Stimulated activated CD8-positive, alpha-beta memory T cell treated with anti-CD3 and anti-CD28 coated beads, Interleukin-15, amount 100 ng/mL, for 48 hours (primary cell): ENCODE measurements at places on chromosomes 5 and 9.
A peak's percentile ranks its signal among the peaks of the same experiment; 100 is the strongest.

DNA sequence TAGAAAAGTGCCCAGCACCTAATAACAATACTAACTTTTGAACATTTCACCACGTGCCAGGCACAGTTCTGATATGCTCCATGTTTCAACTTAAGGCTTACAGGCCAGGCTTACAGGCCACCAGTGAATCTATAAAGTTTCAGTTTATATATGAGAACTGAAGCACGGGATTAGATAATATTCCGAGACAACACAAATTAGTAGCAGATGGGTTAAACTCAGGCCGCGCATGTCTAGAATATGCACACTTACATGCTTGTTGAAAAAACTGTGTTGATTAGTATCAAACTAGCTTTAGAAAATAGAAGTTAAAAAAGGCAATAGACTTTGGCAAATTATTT lies 587.9 kb downstream of the MTRR start:
- DNase-seq = no peak

- DNase-seq = no peak
These were observed 33.4 kb upstream of the PCA3 start for GRCh38 chr9:76730801-76731200.

- no peak for DNase-seq
These were observed 5.3 kb downstream of the ABO start for GRCh38 chr9:133269537-133270362.

DNA sequence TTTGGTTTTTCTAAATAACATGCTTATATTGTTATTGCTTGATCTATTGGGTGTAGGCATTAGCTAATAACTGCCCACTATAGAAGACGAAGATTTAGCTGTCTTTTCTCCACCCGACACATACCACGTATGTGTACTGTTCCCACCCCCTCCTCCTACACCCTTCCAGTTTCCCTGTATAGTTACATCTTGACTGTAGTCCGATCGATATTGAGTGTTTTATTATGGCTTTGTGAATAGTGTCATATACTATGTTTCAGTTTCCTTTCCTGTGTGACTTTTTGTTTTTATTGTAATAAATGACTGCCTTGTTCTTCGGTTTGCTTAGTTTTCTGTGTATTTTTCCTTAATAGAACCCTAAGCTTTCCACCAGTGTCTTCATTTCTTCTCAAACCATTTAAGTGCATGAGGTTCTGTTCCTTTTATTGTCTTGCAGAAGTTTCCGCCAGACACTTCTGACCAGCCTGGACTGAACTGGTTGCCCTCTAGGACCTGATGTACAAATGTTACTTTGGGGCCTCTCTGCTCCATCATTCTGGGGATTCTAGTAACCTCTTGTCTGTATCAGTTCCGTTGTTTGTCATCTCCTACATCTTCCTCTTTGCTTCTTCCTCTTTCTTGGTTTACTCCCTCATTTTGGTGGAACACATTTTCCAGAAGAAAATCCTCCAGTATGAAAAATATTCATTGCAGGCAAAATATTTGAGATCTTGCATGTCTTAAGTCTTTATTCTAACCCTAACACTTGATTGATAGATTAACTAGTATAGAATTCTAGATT lies 61.8 kb downstream of the PRKACG start:
- DNase-seq = no peak

GRCh38 chr5:154143211-154143641 lies 47.3 kb upstream of the GALNT10 start:
- DNase-seq = no peak

- DNase-seq = no peak
These were observed 265.2 kb upstream of the RASA1 start for GRCh38 chr5:87002485-87002884.

GRCh38 chr5:1654786-1655495 lies 131.2 kb upstream of the LPCAT1 start:
- DNase-seq = no peak

DNA sequence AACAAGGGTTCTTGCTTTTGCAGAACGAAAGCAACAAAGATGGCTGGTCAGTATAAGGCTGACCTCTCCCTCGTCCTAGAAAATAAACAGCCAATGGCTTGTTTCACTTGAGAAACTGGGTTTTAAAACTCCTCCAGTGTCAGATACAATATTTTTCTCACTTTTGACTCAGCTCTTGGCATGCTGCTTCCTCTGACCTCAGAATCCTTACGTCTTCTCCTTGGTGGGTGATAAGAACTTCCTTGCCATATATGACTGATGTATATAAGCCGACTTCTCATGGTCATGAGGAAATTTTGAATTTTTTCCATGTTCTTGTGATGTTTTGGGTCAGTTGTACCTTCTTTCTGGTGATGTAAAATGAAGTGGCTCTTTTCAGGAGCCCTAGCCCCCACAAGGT lies 3.8 kb downstream of the ZNF618 start:
- DNase-seq = no peak

DNA sequence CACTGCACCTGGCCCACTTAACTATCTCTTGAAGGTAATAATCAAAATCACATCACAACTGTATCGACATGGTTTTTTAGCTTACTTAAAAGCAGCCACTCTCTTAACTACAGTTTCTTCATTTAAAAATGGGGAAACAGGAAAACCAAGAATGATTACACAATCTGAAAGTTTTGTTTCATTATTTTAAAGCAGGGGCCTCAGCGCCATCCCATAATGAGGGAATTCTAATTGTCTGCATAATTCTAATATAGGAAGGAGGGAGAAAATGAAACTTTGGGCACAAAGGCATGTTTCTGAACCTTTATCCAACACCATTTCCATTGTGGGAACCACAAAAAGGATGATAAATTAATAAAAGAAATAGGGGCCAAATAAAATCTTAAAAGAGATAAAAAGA lies 7.6 kb downstream of the HACD4 start:
- DNase-seq = no peak

DNA sequence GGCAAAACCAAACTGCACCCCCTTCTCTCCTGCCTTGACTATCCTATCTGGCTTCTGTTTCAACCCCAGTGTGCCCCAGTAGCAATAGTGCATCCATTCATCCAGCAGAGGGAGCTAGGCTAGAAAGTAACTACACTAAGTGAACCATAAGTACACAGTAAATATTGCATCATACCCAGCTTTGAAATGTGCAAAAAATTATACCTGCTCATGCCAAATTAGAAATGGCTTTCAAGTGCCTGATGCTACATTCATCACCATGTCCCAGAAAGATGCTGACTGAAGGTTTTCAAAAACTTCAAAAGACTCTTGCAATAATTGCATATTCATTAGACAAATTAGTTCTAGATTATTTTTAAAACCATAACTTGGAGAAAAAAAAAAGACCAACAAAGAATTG lies 153.5 kb downstream of the PRELID2 start:
- no peak for DNase-seq

- DNase-seq = no peak
These were observed 37.5 kb downstream of the RETREG1 start for GRCh38 chr5:16579142-16579847.

- peak; percentile 31 for DNase-seq
These were observed 62.5 kb downstream of the CYFIP2 start for GRCh38 chr5:157328277-157328912.

- DNase-seq = no peak
These were observed 37.6 kb downstream of the PAM start for GRCh38 chr5:102792705-102793104.

DNA sequence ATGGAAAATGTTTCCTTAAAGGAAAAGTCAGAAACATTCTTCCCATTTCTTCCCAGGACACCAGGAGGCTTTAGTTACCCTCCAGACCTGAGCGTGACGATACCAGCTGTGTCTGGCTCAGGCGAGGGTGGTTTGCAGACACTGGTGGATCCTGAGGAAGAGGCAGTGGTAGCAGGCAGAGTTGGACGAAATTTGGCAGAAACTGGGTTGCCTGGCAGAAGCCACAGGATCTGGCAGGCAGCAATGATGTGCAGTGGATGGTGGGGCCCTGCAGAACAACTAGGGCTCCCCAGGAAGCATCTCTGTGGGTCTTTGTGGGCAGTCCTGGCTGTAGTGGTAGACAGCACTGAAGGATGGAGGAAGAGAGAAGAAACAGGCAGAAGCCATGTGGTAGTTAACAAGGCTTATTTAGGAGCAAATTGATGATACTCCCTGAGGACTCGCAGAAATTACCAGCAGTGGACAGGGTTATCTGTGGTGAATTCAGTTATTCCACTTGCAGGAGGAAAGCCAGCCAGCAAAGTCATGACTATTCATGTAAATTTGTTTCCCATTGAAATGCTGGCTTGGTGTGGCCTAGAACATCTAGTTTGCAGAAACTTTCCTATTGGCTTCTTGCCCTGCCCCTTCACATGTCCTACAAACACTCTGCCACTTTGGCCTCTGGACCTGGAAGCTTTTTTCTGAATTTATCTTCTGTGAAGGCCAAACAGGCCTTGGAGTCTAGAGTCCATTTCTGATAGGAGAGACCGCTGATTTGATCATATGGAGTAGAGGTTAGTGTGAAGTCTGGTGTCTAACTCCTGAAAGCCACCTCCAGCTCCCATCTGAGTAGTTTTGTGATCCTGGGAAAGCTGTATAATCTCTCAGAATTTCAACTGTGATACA lies 212.0 kb downstream of the DMRT2 start:
- DNase-seq = no peak

DNA sequence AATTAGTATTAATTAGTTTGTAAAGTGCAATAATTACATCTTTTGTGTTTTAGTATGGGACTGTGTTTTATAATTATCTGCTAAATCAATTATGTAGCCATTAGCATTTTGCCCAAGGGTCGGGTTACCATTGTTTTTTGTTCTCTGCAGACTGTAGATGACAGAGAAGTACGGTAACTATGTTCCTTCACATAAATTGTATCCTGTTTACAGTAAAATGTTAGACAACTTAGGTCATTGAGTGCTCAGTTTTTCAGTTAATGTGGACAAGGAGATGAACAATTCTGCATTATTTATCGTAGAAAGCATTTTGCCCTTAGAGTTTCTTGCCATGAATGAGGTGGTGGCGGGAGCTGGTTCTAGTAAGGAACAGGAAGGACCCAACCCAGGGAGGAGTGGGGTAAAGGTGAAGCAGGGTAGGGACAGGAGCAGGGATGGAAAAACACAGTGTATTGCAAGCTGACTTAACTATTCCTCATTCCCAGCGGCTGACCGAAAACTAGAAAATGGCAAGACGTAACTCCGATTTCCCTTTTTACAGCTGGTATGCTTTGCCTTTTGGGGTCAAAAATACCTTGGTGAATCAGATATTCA lies 243.7 kb upstream of the SLC24A2 start:
- DNase-seq = no peak

DNA sequence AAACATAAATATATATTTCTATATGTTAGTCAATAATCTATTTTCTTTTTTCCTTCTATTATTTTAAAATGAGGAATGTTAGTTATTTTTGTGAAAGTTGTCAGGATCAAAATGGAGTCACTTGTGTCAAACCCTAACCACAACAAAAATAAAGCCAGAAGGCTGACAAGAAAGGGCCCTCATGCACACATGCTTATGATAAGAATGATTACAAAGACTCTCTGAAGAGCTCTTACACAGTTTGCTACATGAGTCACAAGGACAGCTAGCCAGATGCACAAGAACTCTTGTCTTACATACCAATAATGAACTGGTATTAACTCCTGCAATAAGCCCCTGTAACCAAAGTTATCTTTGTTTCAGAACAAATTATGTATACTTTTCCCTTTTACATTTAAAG lies 64.7 kb downstream of the GGTA1 start:
- DNase-seq = no peak

GRCh38 chr5:107915176-107915812 lies 244.6 kb upstream of the EFNA5 start:
- DNase-seq = no peak
